ENCODE measurements at places on chromosomes 4 and X.

DNA sequence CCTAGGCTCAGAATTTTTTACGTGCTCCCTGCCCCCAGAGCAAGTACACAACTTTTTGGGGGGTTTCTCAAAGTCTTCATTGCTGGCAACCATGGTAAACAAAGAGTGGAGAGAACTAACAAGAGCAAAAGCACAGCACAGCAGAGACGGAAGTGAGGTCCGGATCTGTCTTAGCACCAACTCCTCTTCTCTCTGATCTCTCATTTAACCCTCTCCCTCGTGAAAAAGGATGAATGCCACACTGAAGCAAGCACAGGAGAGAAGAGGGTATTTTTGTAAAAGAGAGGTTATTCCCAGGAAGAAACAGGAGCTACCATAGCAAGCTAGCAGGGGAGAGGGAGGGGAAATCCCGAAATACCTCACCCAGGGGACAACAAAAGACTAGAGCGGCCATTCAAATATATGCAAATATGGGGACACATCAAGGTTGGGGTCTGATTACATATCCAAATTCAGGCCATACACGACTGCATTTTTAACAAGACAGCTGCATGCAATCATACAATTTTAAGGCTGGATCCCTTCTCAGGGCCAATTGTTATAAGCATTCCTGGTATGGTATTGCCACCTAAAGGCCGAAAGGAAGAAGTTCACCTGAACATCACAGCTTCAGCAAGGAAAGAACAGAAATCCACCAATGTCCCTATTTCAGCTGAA is 46.6 kb downstream of the CD40LG start:
- DNase-seq, result peak; percentile 30

DNA sequence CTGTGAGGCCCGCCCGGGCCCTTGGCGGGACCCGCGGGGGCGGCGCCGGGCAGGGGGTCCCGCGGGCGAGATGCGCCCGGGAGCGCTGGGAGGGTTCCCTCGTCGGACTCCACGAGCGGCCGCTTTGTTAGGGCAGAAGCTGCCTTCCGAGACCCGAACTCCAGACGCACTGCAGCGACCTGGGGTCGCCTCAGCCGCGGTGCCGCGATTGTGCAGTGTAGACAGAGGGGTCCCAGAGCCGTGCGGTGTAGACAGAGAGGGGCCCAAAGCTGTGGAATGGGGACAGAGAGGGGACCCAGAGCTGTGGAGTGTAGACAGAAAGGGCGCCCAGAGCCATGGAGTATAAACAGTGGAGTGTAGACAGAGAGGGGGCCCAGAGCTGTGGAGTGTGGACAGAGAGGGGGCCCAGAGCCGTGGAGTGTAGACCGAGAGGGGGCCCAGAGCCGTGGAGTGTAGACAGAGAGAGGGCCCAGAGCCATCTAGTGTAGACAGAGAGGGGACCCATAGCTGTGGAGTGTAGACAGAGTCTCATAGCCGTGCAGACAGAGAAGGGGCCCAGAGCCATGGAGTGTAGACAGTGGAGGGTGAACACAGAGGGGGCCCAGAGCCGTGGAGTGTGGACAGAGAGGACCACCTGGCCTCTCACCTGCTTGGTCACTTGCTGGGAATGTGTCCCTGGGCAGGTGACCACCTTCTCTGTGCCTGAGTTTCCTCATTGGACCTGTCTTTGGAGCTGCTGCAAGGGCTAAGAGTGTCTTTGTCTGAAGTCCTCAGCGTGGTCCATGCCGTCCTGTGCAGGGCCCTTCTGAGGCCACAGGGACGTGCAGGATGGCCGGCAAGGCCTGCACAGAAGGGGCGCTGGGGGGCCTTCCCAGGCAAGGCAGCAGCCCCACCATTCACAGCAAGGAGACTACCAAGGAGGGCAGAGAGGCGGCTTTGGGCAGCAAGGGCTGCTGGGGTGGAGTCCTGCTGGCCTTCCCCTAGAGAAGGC is 875 bp downstream of the RGS12 start:
- DNase-seq, result no peak

GRCh38 chrX:30781711-30782444 is 107.2 kb downstream of the TAB3 start:
- no peak for DNase-seq

DNA sequence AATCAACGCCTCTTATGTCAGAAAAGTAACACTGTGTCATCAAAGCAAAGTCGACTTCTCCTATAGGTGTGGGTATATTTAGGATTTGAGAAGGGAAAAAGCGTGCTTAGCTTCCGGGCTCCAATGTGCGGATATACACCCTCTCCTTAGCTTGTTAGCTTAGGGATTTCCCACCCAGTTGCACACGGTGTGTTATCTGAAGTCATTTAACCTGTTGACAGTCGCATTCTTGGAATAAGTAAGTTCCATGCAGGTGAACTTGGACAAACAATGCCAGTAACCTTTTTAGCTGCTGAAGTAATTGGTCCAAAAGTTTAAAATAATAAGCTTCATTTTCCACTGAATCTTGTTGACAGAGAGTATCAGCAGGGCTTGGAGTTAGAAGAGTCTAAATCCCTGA is 113.7 kb downstream of the SHROOM3 start:
- DNase-seq, result no peak

GRCh38 chrX:79506001-79506400 is 138.9 kb upstream of the ITM2A start:
- DNase-seq, result no peak

GRCh38 chr4:55303760-55304165 is 42.3 kb upstream of the SRD5A3 start:
- DNase-seq, result peak; percentile 49

- DNase-seq, result no peak
Measured at GRCh38 chr4:79626101-79626500, 218.1 kb upstream of the GK2 start.

- DNase-seq, result no peak
Measured at GRCh38 chr4:10082047-10082446, 34.6 kb downstream of the WDR1 start.

- no peak for DNase-seq
Measured at GRCh38 chr4:82737354-82737753, 61.2 kb downstream of the SCD5 start.

- no peak for DNase-seq
Measured at GRCh38 chrX:47187106-47187677, 6.4 kb upstream of the UBA1 start.

DNA sequence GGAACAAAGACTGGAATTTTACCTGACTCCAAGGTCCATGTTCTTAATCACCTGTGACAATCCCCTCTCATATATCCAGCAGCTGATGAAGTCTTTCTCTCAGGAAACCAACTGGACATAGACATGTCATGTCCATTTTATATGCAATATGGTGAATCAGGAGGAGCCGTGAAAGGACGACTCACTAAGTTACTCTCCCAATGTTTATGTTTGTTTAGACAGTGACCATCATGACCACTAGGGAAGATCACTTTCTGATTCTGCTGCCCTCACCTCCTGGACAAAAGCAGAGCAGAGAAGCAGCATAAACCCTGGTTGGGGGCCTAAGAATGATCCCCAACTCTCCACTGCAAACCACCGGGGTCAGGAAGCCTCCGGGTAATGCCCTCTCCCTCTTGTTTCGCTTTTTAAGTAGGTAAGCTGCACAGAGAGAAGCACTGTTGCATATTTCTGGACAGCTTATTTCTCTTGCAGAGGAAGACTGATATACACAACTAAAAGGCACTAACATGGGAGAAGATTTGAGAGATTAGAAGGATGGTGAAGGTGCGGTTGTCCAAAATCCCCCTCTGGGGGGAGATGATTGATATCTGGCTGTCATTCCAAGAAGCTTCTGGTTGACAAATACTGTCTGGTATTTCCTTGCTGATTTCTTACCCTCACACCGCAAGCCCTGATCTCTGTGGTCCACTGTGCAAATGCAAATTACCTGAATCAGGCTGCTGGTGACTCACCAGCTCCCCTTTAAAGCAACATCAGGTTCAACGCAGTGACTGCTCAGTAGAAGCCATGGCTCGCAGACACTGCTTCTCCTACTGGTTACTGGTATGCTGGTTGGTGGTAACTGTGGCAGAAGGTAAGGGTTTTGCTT is at the start of gene ODAPH:
ODAPH (plus strand) TSS at position 773 of the 871 bp plus-strand sequence; CDS start at position 790, 17 bp downstream.
- DNase-seq, result peak; percentile 3

GRCh38 chrX:52990848-52991247 is 32.5 kb upstream of the FAM156A start:
- no peak for DNase-seq

DNA sequence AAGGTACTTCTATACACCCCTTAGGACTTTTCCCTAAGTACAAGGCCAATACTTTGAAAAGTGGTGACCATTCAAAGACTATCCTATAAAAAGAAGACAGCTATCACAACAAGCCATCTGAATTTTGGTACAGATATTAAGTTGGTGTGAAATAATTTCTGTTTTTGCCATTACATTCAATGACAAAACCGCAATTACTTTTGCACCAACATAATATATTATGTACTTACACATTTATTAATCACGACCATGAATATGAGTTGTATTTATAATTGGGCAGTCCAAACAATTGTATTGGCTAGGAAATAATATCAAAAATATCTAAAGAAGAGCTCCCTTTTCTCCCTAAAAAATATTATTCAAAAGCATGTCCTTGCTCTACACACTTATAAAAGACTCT is 215.7 kb downstream of the TMA16 start:
- no peak for DNase-seq

DNA sequence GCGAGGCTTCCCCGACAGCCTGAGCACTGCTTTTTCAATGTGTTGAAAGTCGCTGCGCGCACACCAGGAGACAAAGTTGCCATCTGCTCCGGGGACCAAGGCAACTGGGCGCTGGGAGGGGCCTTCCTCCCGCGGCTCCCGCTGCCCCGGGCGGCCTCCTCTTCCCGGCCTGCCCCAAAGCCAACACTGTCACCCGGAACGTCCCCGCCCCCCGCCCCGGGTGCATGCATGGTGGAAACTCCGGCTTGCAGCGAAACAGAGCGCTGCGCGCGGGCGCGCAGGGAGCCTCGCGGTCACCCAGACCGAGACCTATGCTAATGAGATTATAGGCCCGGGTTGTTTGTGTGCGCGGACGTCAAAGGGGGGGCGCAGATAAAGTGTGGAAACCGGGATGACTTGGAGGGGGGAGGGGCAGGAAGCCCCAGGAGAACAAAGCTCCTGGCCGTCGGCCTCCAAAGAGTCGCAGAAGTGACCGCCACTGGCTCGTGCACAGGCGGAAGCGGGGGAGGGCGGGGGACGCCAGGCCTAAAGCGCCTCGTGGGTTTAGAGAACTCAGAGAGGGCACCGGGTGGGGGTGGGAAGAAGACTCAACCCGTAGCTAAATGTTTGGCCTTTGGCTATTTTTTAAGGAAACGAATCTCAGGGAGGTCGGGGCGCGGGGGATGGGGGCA is 88.8 kb downstream of the BCOR start:
- no peak for DNase-seq

DNA sequence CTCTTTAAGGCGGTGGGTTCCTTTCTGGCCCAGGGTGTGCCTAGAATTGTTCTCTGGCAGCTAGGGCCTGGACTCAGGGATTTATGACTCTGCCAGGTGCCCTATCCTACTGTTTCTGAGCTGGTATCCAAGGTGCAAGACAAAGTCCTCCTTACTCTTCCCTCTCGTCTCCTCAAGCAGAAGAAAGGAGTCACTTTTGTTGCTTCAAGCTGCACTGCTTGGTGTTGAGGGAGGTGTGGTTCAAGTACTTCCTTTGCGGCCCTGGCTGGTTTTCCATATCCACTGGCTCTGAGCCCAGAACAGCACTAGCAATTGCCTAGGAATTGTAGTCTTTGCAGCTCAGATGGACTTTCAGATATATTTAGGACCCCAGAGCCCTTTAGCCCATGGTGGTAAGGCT is 39.3 kb downstream of the RTL3 start:
- DNase-seq, result no peak

DNA sequence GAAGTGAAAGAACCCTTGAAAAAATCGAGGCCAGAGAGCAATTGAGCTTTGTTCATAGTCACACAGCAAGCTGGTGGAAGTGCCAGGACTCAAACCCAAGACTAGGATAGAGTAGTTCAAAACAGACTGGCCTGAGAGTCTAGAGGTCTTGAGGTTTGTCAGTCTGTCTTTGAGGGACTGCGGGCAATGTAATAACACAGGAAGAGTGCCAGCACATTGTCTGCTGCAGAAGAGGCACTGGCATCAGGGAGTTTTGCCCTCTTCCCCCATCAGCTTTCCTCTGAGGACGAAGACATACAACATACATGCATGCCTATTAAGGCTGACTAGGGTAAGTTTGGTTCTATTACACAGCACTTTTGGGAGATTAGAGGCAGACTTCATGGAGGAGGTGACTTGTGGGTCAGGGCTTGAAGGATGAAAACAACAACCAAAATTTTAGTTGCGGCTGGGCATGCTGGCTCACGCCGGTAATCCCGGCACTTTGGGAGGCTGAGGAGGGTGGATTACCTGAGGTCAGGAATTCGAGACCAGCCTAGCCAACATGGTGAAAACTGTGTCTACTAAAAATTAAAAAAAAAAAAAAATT is 64.1 kb upstream of the LAS1L start:
- DNase-seq, result no peak

GRCh38 chrX:26783512-26784225 is 567.7 kb downstream of the MAGEB5 start:
- DNase-seq, result no peak

GRCh38 chr4:127383666-127384065 is 249.1 kb upstream of the INTU start:
- DNase-seq, result no peak

GRCh38 chr4:121253961-121254360 is 89.8 kb upstream of the TNIP3 start:
- DNase-seq, result no peak

DNA sequence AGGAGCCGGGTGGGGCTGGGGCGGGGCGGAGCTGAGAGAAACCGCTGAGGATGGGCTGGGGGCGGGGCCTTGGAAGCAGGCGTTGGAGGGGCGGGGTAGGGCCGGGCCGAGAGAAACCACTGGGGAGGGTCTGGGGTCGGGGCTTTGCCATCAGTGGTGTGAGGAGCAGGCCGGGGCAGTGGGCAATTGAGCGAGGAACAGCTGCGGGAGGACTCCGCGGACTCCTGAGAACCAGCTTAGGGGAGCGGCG is 1.3 kb upstream of the EOLA2 start:
- DNase-seq, result no peak

GRCh38 chr4:187944179-187944578 is 51.4 kb upstream of the ZFP42 start:
- DNase-seq, result no peak

- no peak for DNase-seq
Measured at GRCh38 chr4:24705016-24705753, 90.2 kb upstream of the SOD3 start.

DNA sequence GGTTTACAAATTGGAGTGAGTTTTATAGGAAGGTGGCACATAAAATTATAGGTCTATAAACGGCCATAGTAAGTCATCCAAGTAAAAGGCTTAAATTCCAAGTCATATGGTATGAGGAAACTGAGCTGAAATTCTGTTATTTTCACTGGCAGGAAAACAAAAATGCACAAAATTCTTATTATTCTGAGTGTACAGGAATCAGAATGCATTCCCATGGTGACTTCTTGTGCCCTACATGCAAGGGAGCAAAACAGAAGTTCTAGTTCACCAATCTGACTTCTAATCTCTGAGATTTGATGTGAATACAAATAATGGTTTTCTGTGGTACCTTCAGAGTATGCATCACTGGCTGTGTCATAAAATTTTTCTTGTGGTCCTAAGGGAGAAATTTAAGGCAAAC is 102.9 kb downstream of the CLCN4 start:
- DNase-seq, result no peak

- no peak for DNase-seq
Measured at GRCh38 chr4:30258949-30259348, 461.2 kb upstream of the PCDH7 start.

Measured in HCEC 1CT (cell line).